GM23248 (cell line): ENCODE measurements at places on chromosomes 2 and 18. TPM values are rescaled to one million over a fixed set of nuclear protein-coding genes. Genes with fewer than 3 reads are reported as not detected.

ACOXL gene
- total RNA-seq: not detected in 2 replicates

DSG1 gene
- total RNA-seq: not detected in 2 replicates

ERMN gene
- not detected in 2 replicates for total RNA-seq

TFCP2L1 gene
- total RNA-seq: not detected in 2 replicates

LDLRAD4 gene
- not detected in 2 replicates for total RNA-seq

MOCOS gene
- 23.6 and 26.2 TPM in 2 replicates for total RNA-seq

TLX2 gene
- total RNA-seq: not detected in 2 replicates

C2orf74 gene
- 2.8 and 7.7 TPM in 2 replicates for total RNA-seq

AMER3 gene
- total RNA-seq: not detected in 2 replicates

IL1R2 gene
- total RNA-seq: 0.22 TPM in 1 of 2 replicates, not detected in the other

RAB6C gene
- total RNA-seq: not detected in 2 replicates

ROCK1 gene
- total RNA-seq: 33.6 and 34.4 TPM in 2 replicates

- no peak overlapping the region for H3K27ac ChIP-seq
- no peaks in the 10 kb centered on the region for H3K4me1 ChIP-seq
- H3K27me3 ChIP-seq: no peaks in the 10 kb centered on the region
- peak; percentile 8 for DNase-seq
- H3K4me3 ChIP-seq: no peak overlapping the region
- H3K36me3 ChIP-seq: no peaks in the 10 kb centered on the region
These were observed 385.9 kb downstream of the TNS1 start for GRCh38 chr2:217616936-217617335.

- H3K4me1 ChIP-seq: no peaks in the 10 kb centered on the region
- no peaks in the 10 kb centered on the region for H3K36me3 ChIP-seq
- H3K27me3 ChIP-seq: peaks cover 14% of the 10 kb centered on the region
- no peak overlapping the region for H3K4me3 ChIP-seq
- no peak overlapping the region for H3K27ac ChIP-seq
These were observed 62.2 kb downstream of the MAP3K19 start for GRCh38 chr2:134985061-134985460.

GRCh38 chr2:6665093-6666045 is 200.3 kb downstream of the CMPK2 start:
- no peak overlapping the region for H3K4me3 ChIP-seq
- no peak overlapping the region for H3K27ac ChIP-seq
- no peaks in the 10 kb centered on the region for H3K36me3 ChIP-seq
- DNase-seq: no peak

- no peak overlapping the region for H3K4me3 ChIP-seq
- H3K36me3 ChIP-seq: no peaks in the 10 kb centered on the region
These were observed 147.0 kb upstream of the KLHL14 start for GRCh38 chr18:32919799-32920198.

GRCh38 chr2:120761164-120761861 is 25.6 kb downstream of the GLI2 start:
- no peak for DNase-seq
- no peaks in the 10 kb centered on the region for H3K27me3 ChIP-seq
- no peak overlapping the region for H3K27ac ChIP-seq
- peaks cover 55% of the 10 kb centered on the region for H3K4me1 ChIP-seq

DNA sequence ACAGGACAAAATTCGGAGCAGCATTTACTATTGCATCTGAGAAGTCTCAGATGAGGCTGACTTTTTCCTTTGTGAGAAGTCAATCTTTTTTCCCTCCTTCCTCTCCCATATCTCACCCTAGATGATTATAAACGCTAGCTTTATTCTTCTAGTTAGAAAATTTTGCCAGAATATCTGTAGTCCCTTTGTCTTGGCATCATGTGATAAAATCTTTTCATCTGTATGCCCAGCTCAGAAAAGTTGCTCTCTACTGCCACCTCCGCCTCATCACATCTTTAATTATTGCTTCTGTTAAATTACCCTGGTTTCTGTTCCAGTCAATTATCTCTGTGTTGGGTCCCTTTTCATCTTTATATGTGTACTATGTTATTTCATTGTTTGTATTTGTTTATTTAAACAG is 210.8 kb upstream of the SLC35G4 start:
- H3K4me1 ChIP-seq: no peaks in the 10 kb centered on the region
- H3K27ac ChIP-seq: no peak overlapping the region
- H3K36me3 ChIP-seq: no peaks in the 10 kb centered on the region
- no peaks in the 10 kb centered on the region for H3K27me3 ChIP-seq
- H3K4me3 ChIP-seq: no peak overlapping the region
- DNase-seq: peak; percentile 4

DNA sequence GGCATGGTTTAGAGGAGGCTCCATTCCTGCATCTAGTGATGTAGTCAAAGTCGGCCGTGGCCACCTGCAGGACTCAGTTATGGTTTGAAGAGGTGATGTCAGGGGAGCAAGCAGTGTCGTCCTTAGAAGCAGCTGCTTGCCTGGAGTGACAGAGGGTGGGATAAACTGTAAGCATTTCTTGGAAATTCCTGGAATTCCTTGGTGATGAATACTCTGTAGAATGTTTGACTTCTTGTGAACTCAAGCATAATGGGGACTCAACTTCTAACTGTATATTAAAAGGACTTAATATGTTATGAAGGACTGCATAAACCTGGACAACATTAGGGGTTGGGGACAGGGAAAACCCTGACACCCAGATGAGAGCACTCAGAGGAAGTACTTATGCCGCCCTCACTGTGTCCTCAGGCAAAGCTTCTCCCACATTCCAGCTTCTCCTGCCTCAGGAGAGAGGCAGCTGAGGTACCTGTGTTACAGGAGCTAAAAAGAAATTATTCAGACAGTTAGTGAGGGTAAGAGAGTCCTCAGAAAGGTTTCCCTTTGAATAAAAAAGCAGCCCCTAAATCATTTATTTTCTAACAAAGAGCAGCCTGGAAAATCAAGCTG is 459.9 kb upstream of the CELF4 start:
- H3K4me1 ChIP-seq: no peaks in the 10 kb centered on the region
- H3K36me3 ChIP-seq: no peaks in the 10 kb centered on the region
- H3K27me3 ChIP-seq: no peaks in the 10 kb centered on the region
- no peak overlapping the region for H3K4me3 ChIP-seq
- no peak overlapping the region for H3K27ac ChIP-seq

- no peak overlapping the region for H3K27ac ChIP-seq
- H3K36me3 ChIP-seq: no peaks in the 10 kb centered on the region
- no peaks in the 10 kb centered on the region for H3K4me1 ChIP-seq
These were observed 20.1 kb downstream of the SERPINB12 start for GRCh38 chr18:63562284-63562683.

- no peak overlapping the region for H3K27ac ChIP-seq
- H3K36me3 ChIP-seq: no peaks in the 10 kb centered on the region
- H3K4me3 ChIP-seq: no peak overlapping the region
These were observed 45.6 kb downstream of the LCLAT1 start for GRCh38 chr2:30492619-30493018.

- no peak for DNase-seq
- no peak overlapping the region for H3K27ac ChIP-seq
- H3K4me3 ChIP-seq: no peak overlapping the region
- peaks cover 29% of the 10 kb centered on the region for H3K4me1 ChIP-seq
These were observed 520.5 kb upstream of the ZEB2 start for GRCh38 chr2:145040433-145040832.

DNA sequence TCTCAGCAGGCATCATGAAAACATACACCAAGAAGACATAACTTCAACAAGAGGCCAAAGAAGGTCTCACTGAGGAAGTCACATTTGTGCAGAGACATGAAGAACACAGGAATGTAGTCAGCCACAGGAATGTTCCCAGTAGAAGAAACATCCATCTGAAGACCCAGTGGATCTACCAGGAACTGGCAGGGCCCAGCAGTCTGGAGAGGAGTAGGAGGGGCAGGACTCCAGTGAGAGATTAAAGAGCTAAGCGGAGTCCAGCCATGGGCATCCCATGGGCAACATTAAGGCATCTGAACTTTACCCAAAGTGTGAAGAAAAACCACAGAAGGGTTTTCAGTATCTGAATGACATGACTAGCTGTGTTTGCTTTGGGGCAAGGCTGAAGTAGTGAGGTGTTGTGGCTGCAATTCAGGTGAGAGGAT is 103.1 kb downstream of the UPP2 start:
- no peak for DNase-seq
- H3K4me1 ChIP-seq: no peaks in the 10 kb centered on the region
- H3K36me3 ChIP-seq: no peaks in the 10 kb centered on the region
- no peaks in the 10 kb centered on the region for H3K27me3 ChIP-seq

DNA sequence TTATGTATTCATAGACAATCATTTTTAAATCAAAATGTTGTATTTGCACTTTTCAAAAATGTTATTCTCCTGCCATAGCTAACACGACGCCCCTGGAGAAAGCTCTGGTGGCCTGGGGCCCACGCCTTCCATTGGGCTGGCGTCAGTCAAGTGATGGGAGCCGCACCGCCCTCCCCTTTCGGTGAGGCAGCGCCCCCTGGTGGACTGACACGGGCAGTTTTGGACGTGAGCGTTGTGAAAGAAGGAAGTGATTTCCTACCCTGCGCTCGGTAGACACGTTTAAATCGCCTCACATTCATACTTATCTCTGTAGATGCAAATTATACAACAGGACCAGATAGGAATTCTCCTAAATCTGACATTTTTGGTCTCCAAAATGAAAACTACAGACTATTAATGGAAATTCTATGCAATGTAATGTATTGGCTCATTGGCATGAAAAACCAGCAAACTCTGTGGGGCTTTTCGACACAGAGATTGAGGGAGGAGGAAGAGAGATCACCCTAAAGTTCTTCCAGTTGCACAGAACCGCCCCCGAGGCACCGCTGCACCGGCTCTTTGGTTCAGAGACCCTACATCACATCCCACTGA is 326.2 kb upstream of the SOX11 start:
- H3K4me1 ChIP-seq: no peaks in the 10 kb centered on the region
- no peaks in the 10 kb centered on the region for H3K27me3 ChIP-seq
- H3K36me3 ChIP-seq: no peaks in the 10 kb centered on the region
- no peak overlapping the region for H3K4me3 ChIP-seq

DNA sequence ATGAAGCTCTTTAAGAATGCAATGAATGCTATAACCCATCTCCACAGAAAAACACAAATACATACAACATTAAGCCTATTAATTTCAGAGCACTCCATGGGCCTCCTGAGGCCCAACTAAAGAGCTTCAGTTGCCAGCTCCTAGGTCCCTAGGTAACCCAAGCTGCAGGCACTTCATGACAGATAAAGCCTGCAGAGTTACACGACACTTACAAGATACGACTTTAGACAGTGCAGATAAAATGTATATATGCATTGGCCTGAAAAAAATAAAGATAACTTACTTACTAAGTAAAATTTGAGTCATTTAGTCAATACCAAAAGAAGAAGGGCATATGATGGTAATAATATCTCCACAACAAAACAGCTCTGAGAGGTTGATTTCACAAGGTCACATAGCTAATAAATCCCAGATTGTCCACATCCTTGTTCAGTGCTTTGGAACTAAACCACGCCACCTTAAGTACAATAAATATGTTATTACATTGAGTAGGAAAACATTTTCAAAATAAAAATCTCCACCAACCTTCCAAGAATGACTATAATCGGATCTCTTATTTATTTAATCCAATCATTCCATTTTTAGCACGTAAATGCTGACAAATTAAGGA is 3.4 kb downstream of the MAP4K3 start:
- no peaks in the 10 kb centered on the region for H3K27me3 ChIP-seq
- no peaks in the 10 kb centered on the region for H3K36me3 ChIP-seq
- peak; percentile 65 for DNase-seq
- peaks cover 59% of the 10 kb centered on the region for H3K4me1 ChIP-seq
- H3K27ac ChIP-seq: peak overlapping the region; percentile 14; the same call in 1 of the 2 replicates

DNA sequence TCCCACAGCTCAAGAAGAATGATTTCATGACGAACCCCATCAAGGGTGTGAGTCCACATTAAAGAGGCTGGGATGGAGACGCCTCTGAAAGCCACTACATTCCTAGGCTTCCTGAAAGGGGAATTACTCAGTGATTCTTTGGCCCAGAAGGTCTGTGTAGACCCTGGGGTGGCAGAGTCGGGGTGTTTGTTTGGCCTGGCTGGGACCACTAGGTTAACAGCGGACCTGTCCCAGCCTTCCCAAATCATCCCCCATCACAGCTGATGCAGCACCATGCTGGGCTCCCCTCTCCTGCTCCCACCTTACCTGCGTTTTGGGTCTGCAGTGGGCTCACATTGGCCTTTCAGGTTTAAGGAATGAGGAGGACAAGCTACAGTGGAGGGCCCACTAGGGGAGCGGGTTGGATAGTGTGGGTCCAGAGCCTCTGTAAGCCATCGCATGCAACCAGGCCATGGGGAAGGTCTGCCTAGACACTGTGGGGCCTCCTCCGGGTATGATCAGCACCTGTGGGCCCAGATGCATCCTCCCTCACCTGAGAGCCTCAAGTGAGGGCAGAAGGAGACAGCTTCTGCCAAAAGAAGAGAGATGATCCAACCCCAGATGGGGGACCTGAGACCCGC is 16.2 kb downstream of the DIPK1C start:
- H3K4me1 ChIP-seq: no peaks in the 10 kb centered on the region
- DNase-seq: no peak
- H3K36me3 ChIP-seq: no peaks in the 10 kb centered on the region
- H3K4me3 ChIP-seq: no peak overlapping the region

- DNase-seq: no peak
- no peak overlapping the region for H3K27ac ChIP-seq
- H3K27me3 ChIP-seq: no peaks in the 10 kb centered on the region
- no peaks in the 10 kb centered on the region for H3K36me3 ChIP-seq
- H3K4me3 ChIP-seq: no peak overlapping the region
- H3K4me1 ChIP-seq: no peaks in the 10 kb centered on the region
These were observed 167.6 kb downstream of the VWC2L start for GRCh38 chr2:214578442-214578841.

- H3K36me3 ChIP-seq: no peaks in the 10 kb centered on the region
- no peaks in the 10 kb centered on the region for H3K4me1 ChIP-seq
- peaks cover 5% of the 10 kb centered on the region for H3K27me3 ChIP-seq
- no peak overlapping the region for H3K27ac ChIP-seq
- no peak for DNase-seq
- H3K4me3 ChIP-seq: no peak overlapping the region
These were observed 49.5 kb downstream of the TIMM21 start for GRCh38 chr18:74197705-74198341.

DNA sequence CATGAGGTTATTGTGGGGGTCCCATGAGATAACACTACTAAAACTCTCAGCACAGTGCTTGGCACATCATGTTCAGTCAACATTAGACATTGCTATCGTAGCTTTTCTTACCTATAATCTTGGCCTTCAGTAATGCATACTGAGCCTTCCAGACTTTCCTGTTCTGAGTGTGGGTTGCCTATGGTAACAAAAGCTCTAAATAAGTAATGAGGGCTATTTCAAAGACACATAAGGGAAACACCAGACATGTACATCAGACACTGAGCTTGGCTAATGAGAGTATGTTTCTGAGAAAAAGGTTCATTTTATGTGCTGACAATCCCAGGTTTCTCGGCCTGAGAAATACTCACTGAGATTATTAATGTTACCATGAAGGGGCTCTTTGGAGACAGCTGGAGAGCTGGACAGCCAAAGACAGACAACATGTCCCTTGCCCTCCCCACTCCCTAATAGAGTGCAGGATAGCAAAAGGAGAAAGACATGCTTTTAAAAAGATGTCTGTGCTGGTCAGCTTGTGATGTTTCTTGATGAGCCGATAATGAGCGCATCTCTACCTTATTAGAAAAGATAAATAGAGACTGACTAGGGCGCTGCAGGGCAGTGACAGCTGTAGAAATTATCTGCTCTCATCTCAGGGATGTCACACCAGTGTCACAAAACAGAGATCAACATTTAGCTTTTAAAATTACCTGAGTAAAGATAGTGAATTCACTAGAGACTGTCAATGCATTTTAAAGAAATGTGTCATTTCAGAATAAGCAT is 25.4 kb downstream of the POLE4 start:
- DNase-seq: no peak
- H3K36me3 ChIP-seq: no peaks in the 10 kb centered on the region
- H3K27ac ChIP-seq: no peak overlapping the region
- H3K4me3 ChIP-seq: no peak overlapping the region
- H3K4me1 ChIP-seq: no peaks in the 10 kb centered on the region
- H3K27me3 ChIP-seq: no peaks in the 10 kb centered on the region
